CD4-positive, alpha-beta T cell treated with Interleukin-6 at 100 ng/mL for 8 hours (primary cell): ENCODE measurements at places on chromosomes 6 and 20.

GRCh38 chr20:20426655-20426907 is 58.7 kb downstream of the INSM1 start:
- DNase-seq, result no peak

DNA sequence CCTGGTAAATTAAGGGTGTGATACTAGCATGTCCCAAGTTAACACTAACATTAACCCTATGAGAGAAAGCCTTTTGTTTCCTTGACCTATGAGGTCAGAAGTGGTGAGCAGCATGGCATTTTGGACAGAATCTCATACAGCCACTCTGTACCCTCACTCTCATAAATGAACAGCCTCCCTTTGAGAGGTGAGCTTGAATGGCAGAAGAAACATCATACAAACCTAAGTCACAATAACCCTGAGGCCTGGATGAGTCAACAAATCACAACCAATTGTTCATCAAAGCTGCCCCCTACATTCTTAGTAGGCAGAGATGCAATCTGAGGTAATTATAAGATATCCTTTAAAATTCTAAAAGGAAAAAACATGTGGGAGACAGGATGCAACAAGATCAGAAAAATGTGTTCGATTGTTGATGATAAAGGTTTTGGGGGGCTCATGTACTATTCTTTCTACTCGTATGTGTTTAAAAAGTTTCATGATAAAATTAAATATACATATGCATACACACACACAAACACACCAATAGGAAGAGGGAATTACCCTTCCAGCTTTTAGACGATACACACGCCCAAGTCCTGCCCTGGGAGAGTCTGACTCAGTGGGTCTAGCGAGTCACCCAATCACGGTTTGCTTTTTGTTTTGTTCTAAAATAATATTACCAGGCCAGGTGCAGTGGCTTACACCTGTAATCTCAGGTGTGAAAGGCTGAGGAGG is 117.3 kb downstream of the ARHGAP18 start:
- no peak for DNase-seq

DNA sequence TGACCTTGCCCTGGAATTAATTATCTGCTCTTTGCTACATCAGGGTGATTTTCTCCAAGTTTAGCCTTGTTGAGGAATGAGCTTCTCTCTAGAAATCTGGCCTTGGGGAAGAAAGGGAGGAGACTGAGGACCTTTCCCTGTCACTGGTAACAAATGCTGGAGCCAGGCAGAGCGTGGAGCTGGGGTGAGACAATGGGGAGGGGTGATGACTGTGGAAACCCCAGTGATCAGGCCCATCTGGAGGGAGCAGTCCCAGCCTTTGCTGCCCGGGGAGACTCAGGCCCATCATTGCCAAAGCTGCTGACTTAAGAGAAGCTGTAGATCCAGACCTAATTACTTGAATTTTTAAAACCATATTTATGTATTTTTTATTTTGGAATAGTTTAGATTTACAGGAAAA is 31.3 kb downstream of the BCAS4 start:
- DNase-seq, result no peak

- DNase-seq, result no peak
These were observed 1086.2 kb downstream of the KIF16B start for GRCh38 chr20:15487030-15487429.

- no peak for DNase-seq
These were observed 22.1 kb downstream of the RPP40 start for GRCh38 chr6:4981761-4982160.

DNA sequence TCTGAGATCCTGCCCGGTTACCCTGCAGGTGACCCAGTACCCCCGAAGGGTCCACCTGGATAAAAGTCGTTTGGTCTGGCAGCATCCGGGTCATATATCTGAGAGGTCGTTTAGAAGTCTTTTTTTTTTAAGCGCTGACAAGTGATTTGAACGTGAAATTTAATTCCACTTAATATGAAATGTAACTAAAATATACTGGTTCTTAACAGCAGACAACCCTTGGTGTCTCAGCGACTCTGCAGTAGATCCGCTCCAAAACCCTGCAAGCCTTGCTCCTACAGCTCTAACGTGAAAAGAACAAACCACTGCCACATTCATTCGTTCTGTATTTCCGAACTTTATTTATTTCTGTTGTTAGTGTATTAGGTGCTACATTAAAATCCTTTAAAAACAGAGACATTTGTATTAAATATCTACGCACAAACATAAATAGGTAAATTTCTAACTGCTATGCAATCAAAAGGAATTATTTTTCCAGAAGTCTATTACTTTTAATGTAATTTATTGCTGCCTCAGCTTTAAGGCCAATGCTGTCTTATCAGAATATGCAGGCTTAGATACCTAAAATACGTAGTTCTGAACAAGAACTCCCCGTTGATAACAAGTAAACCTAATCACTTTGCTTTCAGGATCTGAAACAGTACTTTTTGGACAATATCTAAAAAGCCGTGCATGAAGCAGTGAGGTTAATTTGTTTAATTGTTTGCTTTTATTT is 33.5 kb upstream of the TCF21 start:
- no peak for DNase-seq

DNA sequence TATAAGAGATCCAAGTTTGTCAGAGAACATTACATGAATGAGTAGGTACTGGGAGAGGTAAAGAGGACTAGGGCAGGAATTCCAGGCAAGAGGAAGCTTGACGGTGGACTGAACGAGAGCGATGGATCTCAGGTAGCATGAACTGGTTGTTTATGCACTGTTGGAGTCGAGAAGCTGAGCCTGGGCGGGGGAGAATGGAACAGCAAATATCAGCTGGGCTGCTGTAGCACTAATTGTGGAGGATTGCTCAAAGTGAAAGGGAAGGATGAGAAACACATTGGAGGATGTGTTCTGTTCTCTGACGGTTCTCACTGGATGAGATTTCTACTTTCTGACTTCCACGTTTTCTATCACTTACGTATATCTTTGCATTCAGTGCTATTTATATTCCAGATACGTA is 164.2 kb downstream of the PHF3 start:
- DNase-seq, result no peak

DNA sequence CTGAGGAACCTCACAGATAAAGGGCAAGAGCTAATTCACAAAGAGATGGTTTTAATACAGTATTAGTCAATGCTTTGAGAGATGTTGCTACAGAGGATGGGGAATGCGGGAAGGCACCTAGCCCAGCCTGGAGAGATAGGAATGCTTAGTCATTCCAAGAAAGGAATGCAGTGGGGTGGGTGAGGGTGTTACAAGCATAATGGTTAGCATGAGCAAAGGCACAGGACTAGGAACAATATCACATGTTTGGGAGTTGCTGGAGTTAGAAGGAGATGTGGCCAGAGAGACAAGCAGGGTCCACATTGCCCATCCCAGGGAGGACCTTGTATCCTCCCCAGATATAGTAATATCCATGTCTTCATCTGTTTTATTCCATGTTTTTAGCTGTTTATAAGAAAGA is 107.0 kb upstream of the OGFRL1 start:
- no peak for DNase-seq

- no peak for DNase-seq
These were observed 71.2 kb downstream of the KIAA0319 start for GRCh38 chr6:24574809-24575208.

- DNase-seq, result no peak
These were observed 1.2 kb upstream of the TOX2 start for GRCh38 chr20:43913291-43914025.

- no peak for DNase-seq
These were observed 230.2 kb upstream of the PLN start for GRCh38 chr6:118317581-118318563.

DNA sequence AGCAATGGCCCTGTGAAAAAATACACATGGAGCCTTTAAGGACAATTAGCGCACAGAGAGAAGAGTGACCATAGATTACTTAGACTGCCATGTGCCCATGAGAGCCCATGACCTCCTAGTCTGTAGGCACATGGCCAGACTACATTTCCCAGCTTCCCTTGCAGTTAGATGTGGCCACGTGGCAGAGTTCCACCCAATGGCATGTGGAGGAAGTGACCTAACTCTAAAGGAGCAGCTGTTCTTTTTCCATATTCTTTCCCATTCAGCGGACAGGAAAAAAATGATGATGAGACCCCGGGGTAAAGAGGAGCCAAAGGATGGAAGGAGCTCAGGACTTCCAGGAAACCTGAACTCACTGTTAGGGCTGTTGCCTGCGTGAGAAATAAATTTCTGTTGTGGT is 116.6 kb downstream of the CBLN4 start:
- DNase-seq, result no peak

DNA sequence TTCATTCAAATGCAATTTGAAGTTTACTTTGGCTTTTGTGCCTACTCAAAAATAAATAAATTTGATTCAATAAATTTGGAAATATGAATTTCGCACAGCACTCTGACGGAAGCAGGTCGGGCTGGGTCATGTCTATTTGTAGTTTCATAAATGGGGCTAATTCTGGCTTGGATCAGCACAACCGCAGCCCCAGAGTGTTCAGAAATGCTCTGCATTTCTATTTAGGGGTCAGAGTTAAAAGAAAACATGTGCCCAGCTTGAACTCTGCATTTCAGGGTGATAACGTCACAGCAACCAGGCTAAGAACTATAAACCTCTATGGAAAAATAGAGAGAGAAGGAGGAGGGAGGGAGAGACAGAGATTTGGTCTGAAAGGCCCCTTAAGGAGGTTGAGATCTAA is 480.9 kb upstream of the NOX3 start:
- no peak for DNase-seq

DNA sequence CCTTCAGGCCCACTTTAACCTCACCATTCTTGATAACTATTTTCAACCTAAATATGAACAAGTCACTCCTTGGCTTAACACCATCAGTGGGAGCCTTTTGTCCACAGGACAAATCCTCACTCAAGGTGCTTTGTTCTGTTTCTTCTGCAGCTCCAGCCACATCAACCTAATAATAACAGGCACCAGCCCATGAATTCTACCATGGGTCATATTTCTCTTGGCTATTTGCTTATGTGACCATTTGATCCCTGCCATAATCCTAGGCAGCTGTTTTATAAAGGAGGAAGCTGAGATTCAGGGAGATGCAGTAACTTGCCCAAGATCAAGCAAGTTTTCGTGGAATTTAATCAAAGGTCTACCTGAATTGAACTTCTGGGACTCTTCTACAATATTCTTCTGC is 561.3 kb downstream of the DHX35 start:
- DNase-seq, result no peak

GRCh38 chr6:21199262-21199661 is 394.3 kb upstream of the SOX4 start:
- no peak for DNase-seq

DNA sequence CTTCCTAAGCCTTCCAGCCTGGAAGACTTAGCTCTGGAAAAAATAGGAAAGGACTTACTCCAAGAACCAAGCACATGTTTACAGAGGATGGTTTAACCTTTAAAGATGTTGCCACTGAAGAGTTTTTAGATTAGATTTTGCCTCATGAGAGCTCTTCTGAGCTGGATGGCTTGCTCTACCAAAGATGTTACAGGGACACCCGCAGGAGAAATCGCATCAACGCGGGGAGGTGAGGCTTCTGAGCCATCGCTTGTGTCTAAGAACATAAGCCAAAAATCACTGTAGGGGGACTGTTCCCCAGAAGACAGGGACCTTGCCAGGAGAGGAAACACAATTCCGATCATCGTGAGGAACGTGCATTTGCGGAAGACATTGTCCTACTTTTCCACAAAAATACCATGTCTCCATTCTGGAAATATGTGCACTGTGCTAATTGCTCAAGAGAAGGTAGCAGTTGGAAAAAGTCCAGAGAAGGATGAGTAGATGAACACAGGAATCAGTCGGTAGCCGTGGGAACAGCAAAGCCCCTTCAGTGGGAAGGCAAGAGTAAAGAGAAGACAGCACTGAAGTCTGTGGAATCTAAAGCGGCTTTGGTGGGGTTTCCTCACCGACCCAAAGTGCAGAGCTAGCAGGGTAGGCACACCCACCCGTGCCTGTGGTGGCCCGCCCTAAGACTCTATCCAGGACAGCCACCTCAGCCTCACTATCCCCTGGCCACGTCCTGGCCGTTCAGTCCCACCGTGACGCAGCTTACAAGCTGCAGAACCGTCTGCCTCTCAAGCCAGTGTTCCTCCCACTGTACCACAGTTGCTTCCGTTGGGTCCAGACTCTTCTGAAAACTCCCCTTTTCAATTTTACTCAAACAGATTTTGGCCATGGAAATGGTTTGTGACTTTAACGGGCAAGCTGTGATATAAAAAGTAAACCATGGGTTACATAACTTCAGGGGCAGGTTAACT is 334.8 kb downstream of the NRN1 start:
- DNase-seq, result no peak

GRCh38 chr20:19783966-19784401 is 25.9 kb downstream of the RIN2 start:
- no peak for DNase-seq

DNA sequence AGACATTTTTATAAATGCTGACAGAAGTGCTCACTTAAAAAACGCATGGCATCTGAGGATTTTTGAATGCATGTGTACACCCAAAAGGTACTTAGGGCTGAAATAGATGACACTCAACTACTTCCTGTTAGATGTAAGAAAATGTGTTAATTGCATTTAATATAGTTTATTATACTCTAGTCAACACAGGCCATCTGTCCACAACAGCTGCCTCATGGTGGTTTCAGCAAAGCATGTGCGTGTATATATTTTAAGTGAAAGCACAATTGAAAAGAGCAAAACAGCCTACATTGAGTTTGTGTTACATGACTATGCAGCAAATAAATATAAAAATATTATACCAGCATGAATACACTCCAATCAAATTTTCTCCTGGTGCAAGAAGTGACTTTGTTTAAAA is 1233.0 kb upstream of the EYS start:
- DNase-seq, result no peak

DNA sequence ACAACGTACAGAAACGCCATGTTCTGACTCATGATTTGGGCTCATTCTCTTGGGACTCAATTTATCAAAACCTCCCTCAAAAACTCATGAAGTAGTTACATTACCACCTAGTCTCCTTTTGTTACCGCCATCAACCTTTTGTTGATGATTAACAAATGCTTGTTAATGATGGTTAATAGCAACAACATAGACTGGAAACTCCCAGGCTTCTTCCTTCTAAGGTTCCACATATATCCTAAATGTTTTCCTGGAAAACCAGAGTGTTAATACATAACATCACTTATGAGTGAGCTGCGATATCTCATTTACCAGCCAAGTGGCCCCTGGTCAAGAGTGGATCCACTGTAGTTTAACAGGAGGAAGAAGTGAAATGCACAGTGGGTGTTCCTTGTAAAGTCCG is 176.3 kb downstream of the ERMARD start:
- no peak for DNase-seq

DNA sequence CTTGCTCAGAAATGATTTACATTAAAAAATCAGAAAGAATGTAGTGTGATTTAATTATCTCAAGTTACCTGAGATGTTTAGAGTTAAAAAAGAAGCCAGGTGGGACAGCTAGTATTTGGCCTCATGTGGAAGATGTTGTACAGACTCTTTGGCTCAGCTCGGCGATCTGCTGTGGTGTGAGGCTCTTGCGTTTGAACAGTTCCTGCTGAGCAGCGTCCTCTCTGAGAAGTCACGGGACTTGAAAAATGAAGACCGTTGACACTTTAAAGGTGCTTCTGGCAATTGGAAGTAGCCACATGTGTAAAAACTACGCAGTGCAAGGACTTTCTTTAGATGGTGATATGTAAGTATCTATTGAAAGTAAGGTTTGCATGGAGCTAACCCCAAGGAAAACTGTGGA is 169.0 kb downstream of the BACH2 start:
- no peak for DNase-seq
